NCI-H748 treated with DMSO at 0.1 percent for 48 hours (cell line): ENCODE measurements at places on chromosomes 16 and 17.

- no peak for DNase-seq
Observed at GRCh38 chr16:87431926-87432325, 39.8 kb downstream of the MAP1LC3B start.

GRCh38 chr16:85259115-85259831 is 147.0 kb upstream of the CIBAR2 start:
- no peak for DNase-seq

DNA sequence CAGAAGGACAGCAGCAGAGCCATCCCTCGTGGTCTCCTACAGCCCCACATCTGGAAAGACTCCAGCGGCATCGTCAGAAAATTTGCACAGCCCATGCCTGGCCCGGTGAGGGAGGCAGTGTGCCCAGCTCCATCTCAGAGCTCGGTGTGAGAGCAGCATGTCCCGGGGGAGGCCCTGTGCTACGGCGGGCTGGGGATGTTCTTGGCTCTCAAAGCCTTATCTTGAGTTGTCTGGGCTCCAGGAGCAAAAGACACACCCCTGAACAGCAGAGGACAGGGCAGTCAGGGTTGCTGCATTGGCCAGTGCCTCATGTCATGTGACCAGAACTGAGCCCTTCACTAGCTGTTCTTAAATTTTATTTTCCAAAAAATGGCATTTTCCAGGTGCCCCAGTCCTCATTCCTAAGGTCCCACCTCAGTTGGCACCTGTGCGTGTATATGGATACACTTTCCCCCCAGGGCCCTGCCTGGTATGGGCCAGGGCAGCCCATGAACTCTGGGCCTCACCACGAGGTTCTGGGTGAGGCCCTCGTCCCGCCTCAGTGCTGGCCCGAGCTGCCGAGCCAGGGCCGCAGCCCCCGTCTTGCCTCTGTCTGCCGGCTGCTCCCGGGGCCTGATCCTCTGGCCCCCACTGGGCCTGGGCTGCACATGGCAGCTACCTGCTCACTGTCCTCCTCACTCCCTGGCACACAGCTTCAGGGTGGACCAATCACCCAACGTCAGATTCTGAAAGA is 3.0 kb downstream of the NUDT16L1 start:
- DNase-seq = no peak

DNA sequence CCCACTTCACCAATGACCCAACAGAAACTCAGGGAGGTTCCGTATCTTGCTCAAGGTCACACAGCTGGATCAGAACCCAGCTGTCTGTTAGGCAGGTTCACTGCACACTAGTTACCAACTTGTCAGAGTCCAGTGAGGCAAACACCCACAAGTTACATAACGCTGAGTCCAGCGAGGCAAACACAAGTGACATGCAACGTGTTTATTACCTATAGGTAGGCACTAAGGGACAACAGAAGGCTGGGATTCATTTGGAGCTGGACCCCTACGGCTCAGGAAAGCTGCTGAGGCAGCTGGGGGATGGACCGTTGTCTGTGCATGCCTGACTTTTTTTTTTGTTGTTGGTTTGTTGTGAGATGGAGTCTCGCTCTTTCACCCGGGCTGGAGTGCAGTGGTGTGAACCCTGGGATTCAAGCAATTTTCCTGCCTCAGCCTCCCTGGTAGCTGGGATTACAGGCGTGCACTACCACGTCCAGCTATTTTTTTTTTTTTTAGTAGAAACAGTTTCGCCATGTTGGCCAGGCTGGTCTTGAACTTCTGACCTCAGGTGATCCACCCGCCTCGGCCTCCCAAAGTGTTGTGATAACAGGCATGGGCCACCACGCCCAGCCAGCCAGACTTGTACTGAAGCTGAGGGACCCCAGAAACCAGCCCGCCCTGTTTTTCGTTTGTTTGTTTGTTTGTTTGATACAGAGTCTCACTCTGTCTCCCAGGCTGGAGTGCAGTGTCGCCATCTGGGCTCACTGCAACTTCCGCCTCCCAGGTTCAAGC is 1.9 kb upstream of the RSAD1 start:
- DNase-seq = no peak

- DNase-seq = no peak
Observed at GRCh38 chr16:4580250-4580649, 24.1 kb downstream of the C16orf96 start.

DNA sequence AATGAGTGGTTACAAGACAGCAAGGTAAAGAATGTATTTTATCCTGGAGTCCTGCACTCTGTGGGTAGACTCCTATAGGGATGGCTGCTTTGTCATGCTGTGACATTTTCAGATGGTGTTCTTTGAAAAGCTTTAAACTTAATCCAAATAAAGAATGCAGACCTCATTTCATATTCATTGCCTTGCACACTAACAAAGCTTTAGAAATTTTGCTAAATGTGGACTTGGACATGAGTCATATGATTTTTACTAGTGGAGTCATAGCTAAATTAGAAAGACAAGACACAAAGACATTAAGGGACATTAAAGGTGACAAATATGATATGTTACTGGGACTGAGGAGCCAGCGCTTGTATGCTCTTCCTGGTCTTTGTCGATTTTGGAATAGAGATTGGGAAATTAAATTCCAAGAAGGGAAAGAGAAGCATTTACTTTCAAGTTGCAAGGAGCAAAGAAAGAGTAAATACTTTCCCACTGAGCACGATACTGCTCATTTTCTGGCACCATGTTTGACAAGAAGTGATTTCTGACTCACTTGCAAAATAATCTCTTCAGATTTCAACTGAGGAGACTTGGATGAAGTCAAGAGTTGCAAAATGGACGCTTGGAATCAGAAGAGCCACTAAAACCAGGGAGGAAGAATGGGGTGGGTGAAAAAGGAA is 152.9 kb upstream of the MYOCD start:
- no peak for DNase-seq

- no peak for DNase-seq
Observed at GRCh38 chr16:51002881-51003490, 148.1 kb downstream of the SALL1 start.

DNA sequence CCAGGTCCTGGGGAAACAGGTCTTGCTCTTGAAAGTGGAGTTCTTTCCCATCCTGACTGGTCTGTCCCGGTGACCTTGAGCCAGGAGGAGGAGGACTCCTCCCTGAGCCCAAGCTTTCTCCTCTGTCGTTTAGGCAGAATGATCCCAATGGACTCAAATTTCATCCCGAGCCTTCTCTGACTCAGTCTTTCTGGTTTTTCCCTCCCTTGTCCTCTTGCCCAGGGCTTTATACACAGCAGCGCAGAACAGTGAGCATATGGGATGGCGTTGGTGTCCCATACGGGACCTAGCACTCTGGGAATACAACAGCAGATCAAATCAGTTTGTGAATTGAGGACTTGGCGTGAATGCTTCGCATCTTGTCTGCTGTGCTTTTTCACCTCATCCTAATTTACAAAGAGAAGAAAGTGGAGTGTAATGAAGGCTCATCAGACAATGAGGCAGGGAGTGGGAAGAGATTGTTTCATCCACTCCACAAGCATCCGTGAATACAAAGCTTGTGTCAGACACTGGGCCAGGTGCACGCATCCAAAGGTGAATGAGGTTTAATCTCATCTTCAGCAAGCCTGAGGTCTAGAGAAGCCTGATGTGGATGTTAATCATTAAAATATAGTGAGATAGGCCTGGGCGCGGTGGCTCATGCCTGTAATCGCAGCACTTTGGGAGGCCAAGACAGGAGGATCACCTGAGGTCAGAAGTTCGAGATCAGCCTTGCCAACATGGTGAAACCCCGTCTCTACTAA is 1.1 kb upstream of the XYLT1 start:
- DNase-seq = no peak

- DNase-seq = no peak
Observed at GRCh38 chr16:78562111-78562510, 462.7 kb downstream of the WWOX start.

DNA sequence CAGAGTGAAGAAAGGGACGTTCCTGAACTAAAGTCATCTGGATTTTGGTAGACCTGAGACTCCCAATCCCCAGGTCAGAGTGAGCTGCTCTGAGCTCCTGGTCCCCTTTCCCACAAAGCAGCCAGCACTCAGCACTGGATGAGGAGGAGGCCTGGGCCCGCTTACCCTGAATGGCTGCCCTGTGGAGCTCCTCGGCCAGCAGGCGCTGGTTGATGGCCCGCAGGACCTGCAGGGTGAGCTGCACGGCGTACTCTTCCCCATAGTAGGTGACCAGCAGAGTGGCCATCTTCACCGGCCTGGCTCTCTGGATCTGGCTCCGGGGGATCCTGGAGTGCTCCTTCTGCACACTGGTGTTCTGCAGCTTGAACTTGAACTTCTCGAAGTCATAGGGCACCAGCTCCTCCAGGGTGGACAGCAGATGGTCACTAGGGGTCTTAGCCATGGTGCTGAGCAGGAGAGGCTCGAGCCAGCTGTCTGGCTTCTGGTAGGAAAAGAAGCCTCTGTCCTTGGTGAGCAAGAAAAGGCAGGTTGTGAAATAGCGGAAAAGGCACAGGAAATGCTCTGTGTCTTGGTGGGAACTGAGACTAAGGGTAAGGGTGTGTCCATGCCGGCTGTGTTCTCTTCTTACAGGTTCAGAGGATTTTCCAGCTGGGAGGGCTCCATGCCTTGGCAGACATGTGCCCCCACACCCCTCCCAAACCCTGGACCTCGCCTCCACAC is at the start of gene MEFV:
Gene MEFV (minus strand): TSS at position 488 of the 720 bp plus-strand sequence. CDS start 46 bp downstream, at position 442.
- no peak for DNase-seq

- DNase-seq = peak; percentile 69
Observed at GRCh38 chr16:25257956-25258860, 563 bp upstream of the ZKSCAN2 start.

GRCh38 chr17:41909088-41909487 is 9.7 kb downstream of the ACLY start:
- DNase-seq = no peak

DNA sequence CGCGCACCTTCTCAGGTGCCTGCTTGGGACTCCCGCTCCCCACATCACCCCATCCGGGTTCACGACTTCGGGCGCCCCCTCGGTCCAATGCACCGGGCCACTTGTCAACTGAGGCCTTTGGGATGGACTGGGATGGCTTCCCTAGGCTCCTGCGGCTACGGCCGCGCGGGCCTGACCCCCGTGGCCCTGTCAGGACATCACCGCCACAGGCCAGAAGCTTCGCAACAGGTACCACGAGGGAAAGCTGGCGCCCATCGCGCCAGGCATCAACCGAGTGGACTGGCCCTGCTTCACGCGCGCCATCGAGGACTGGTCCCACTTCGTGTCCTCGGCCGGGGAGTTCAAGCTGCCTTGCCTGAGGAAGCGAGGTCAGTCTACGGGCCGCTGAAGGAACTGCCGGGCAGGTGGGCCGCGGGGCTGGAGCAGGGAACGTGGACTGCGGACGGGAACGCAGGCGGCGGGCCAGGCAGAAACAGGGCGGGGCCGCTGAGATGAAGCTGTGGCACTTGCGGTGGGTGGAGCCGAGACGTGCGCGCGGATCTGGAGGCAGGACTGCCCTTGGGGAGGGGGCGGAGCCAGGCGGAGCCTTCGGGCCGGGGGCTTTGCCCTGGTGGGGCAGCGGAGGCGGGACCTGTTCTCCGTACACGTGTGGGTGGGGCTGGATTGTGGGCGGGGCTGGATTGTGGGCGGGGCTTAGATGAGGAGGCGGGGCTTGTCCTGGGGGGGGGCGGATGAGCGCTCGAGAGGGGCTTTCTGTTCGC is 13.7 kb upstream of the CNGB1 start:
- no peak for DNase-seq

- no peak for DNase-seq
Observed at GRCh38 chr16:23362460-23363317, 60.6 kb downstream of the SCNN1B start.

GRCh38 chr16:57628008-57628781 is at the start of gene ADGRG1:
Gene ADGRG1 (plus strand): TSS chr16:57628630. CDS start chr16:57650288, 21,658 bp downstream.
- no peak for DNase-seq

DNA sequence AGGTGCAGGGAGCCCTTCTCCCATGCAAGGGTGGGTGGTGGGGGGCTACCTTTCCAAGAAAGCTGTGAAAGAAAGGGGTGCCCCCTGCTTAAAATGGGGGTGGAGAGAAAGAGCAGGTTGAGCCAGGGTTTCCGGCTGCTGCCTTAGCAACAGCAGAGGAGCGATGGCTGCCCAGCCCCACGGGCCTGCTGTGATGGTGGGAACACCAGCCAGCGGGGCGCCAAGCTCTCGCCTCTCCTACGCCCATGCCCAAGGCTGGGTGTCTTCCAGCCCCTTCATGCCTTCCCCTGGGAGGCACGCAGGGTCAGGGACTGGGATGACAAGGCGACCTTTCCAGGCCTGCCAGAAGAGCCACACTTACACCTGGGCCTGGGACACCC is 3.0 kb downstream of the FMNL1 start:
- no peak for DNase-seq

DNA sequence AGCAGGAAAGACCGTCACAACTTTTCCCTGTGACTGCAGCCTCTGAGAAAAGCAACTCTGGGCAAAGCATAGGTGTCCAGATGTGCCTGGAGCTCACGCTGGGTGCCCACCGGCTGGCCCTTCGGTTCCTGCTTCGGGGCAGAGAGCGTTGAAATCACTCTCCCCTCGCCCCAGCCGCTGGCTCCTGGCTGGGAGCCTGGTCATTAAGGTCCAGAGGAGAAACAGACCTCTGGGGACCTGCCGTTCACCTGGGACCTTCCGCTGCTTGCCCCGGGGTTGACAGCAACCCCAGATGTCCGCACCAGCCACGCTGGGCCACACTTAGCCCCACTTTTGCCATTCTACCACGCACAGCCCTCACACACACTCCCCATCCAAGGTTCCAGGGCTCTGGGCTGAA is 13.1 kb downstream of the MRM3 start:
- no peak for DNase-seq

GRCh38 chr17:18261146-18261515 is 669 bp downstream of the MIEF2 start:
- no peak for DNase-seq

GRCh38 chr16:30948667-30949649 is at the start of gene ORAI3:
Gene ORAI3 (plus strand): TSS chr16:30949068. CDS start chr16:30949290, 222 bp downstream.
- no peak for DNase-seq

- peak; percentile 39 for DNase-seq
Observed at GRCh38 chr17:76540381-76541300, 797 bp downstream of the PRCD start.

- no peak for DNase-seq
Observed at GRCh38 chr16:55496509-55497145, 12.2 kb upstream of the LPCAT2 start.

- DNase-seq = no peak
Observed at GRCh38 chr16:68005211-68005610, 5.9 kb upstream of the DPEP2 start.

DNA sequence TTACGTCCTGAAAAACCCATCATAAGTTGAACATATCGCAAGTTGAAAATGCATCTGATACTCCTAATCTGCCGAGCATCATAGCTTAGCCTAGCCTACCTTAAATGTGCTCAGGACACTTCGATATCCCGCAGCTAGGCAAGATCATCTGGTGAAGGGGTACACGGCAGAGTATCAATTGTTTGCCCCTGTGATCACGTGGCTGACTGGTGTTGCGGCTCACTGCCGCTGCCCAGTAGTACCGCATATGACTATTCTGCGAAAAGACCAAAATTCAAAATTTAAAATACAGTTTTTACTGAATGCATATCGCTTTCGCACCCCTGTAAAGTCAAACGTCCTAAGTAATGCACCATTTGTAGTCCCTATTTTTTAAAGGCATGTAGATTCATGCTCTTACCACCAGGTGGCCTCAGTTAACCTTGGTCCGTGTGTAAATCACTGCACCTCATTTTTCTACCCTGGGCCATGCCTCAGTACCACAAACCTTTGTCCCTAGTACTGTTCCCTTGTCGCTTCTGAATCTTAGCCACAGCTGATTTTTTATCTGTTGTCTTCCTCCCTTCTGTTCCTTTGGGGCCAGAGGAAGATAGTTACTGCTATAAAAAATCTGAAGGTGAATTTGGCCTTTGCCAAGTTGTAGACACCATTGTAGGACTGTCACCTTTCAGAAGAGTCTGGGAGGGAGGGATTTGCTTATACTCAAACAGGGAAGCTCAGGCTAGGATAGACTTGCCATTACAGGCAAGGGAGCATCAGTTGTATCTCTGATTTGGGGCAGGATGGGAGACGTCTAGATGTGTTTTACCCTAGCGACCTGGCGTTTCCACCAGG is 34.4 kb downstream of the WWP2 start:
- peak; percentile 40 for DNase-seq
